ENCODE measurements at places on chromosomes 2 and 18. TPM values are rescaled to one million over a fixed set of nuclear protein-coding genes. Genes with fewer than 3 reads are reported as not detected.

GRCh38 chr18:10057894-10058791 is 144.3 kb downstream of the VAPA start:
- no peak for DNase-seq

- no peak for DNase-seq
Measured at GRCh38 chr2:19362755-19363473, 4.5 kb upstream of the OSR1 start.

The CRYGD gene
- total RNA-seq, result not detected

DNA sequence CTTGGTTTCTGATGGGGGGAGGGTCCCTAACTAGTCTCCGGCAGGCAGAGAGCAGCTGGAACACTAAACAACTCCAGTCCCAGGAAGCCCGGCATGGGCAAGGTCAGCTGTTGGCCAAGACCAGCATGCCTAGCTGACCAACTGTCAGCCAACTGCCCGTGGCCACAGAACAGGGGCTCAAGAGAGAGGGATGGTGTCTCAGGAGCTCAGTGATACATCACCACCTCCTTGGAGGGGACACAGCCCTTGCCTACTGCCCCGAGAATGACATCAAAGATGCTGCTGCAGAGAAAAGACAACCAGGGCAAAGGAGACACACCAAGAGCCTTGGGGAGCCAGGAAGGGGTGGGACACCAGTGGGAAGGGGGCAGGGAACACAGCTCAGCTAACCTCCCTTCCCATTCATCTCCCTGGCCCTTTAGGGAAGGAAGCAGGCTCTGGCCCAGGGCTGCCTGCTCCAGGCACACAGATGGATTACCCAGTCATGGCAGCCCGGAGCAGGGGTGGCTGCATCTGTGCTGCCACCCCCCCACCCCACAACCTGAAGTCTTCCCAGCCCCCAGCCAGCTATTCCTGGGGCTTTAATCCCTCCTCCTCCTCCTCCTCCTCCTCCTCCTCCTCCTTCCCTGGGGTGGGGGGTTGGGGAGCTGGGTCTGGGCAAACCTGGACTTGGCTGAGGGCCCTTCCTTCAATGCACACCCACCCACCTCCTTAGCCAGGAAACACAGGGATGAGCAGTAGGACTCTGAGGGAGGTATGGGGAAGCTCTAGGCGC is 1.9 kb downstream of the BIN1 start:
- DNase-seq, result no peak

GRCh38 chr18:10421859-10422258 is 32.6 kb upstream of the APCDD1 start:
- no peak for DNase-seq
